Activated naive CD8-positive, alpha-beta T cell treated with anti-CD3 and anti-CD28 coated beads, Interleukin-2, amount 10 ng/mL, durations not matched to agents 7 days and 5 days (primary cell): ENCODE measurements at places on chromosomes 4 and X. TPM values are rescaled to one million over a fixed set of nuclear protein-coding genes. Genes with fewer than 3 reads are reported as not detected.

- peaks cover 3% of the 10 kb centered on the region for H3K4me1 ChIP-seq
- H3K27me3 ChIP-seq = peaks cover 4% of the 10 kb centered on the region
- H3K4me3 ChIP-seq = no peak overlapping the region
Observed at GRCh38 chrX:40383969-40384368, 196.8 kb upstream of the ATP6AP2 start.

DNA sequence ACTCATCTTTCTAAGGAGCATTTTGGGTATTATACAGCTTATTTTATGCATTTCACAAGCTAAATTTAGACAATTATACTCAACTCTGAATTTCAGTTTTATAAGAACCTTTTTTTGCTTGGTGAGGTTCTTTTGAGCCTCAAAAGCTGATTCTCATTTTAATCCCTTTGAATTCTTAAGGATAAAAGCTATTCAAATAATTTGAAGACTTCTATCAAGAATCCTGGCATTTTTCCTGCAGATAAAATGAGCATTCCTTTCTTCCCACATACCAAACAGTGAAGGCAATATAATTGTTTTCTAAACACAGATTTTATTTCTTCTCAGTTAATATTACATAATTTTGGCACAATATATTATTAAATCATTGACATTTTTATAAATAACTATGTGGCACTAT is 118.4 kb upstream of the GPM6A start:
- no peaks in the 10 kb centered on the region for H3K4me1 ChIP-seq
- DNase-seq = no peak
- H3K36me3 ChIP-seq = no peaks in the 10 kb centered on the region
- H3K27me3 ChIP-seq = no peaks in the 10 kb centered on the region
- no peak overlapping the region for H3K4me3 ChIP-seq

DNA sequence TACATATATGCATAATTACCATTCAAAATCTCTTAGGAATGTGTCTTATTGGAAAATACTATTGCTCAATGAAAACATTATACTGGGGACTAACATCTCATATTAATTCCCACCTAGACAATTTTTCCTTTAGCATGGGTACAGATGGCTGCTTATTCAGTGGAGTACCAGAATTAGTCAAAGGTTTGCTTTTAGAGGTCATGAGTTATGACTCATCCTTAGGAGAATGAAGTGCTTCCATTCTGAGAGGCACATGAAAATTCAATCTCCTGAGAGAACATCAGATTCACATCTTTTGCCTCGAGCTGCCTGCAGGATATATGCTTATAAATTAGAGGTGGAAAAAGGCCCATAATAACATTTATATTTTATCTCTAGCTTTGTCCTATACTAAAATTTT is 378.0 kb upstream of the DMD start:
- no peaks in the 10 kb centered on the region for H3K36me3 ChIP-seq
- H3K4me1 ChIP-seq = no peaks in the 10 kb centered on the region
- no peak overlapping the region for H3K27ac ChIP-seq
- H3K4me3 ChIP-seq = no peak overlapping the region

DNA sequence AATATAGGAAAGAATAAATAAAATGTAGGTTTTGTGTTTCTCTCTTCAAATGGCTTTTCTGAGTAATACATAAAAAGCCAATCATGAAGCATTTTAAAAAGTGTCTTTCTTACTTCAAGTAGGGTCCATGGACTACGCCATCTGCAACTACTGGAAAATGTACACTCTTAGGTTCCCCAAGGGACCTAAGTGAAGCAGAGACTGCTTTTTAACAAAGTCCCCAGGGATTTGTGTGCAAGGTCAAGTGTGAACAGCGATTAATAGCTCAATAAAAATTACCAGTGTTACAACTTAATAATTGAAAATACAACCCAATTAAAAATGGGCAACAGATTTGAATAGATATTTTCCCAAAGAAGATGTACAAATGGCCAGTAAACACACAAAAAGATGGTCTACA is 84.9 kb downstream of the ARHGAP6 start:
- no peak overlapping the region for H3K4me3 ChIP-seq
- H3K27ac ChIP-seq = no peak overlapping the region
- no peaks in the 10 kb centered on the region for H3K27me3 ChIP-seq
- DNase-seq = no peak
- H3K36me3 ChIP-seq = no peaks in the 10 kb centered on the region

DNA sequence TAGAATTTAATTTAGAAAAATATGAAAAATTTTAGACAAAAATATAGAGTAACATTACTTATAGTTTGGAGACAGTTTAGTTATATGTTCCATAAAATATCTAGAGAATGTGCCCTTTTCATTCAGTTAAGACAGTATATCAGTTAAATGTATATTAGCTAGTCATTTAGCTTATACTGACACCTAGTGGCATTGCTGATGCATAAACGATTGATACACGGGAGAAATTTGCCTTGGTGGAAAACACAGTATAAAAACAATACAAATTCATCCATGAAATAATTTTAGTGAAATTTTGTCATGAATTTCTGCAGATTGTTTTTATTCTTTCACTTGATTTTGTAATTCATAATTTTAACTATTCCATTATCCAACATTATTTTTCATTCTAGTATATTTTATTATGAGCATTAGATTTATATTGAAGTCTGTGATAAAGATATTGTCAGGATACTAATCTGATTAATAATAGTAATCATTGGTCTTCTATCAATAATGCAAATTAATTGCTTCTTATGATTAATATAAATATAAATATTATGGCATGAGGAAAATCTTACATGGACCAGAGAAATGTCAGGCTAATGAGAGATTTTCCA is 219.0 kb downstream of the TLL1 start:
- no peak for DNase-seq
- no peaks in the 10 kb centered on the region for H3K36me3 ChIP-seq
- H3K27ac ChIP-seq = no peak overlapping the region
- no peaks in the 10 kb centered on the region for H3K4me1 ChIP-seq

GRCh38 chr4:140867356-140867755 is 111.2 kb upstream of the TBC1D9 start:
- peaks cover 4% of the 10 kb centered on the region for H3K4me1 ChIP-seq
- H3K27me3 ChIP-seq = peaks cover 13% of the 10 kb centered on the region
- no peaks in the 10 kb centered on the region for H3K36me3 ChIP-seq
- no peak for DNase-seq

MAGEB10 gene
- not detected for total RNA-seq

TRMT10A gene
- total RNA-seq = 6.3 TPM
